AG10803 (cell line): ENCODE measurements at places on chromosomes 5 and 9.

DNA sequence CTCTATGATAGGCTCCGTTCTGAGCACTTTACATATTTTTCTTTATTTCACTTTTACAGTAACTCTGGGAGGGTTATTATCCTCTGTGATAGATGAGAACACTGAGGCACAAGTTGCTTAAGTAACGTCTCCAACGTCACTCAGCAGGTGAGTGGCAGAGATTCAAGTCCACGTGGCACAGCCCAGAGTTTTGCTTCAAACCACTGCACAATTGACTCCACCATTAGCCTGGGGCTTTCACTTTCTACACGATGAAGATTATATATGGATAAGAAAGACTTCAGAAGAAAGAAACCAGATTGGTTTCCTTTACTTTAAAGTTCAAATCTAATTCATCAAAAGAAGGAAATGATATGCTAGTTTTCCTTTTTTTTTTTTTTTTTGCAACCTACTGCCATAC, 245.9 kb downstream of the SYK start:
- DNase-seq: peak; percentile 14

DNA sequence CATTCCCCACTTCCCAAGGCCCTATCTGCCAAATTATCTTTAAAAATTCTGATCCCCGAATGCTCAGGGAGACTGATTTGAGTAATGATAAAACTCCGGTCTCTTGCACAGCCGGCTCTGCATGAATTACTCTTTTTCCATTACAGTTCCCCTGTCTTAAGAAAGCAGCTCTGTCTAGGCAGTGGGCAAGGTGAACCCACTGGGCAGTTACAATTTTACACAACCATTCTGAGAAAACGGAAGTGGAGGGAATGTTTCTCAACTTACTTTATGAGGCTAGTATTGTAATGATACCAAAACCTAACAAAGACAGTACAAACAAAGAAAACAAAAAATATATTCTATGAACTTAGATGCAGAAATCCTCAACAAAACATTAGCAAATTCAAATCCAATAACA, 100.0 kb downstream of the MCTP1 start:
- no peak for DNase-seq

DNA sequence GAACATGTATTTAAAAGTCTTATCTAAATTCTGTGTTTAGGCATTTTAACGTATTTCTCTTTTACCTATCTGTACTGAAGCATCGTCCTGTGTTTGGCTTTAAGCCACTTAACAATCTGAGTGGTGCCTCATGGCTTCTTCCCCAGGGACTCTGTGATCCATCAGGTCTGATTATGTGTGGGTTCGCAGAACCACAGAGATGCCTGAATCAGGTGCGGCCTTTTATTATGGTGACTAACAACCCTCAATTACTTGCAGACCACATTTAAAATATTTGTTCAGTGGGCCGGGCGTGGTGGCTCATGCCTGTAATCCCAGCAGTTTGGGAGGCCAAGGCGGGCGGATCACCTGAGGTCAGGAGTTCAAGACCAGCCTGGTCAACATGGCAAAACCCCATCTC, 39.6 kb upstream of the SAP30L start:
- peak; percentile 8 for DNase-seq

DNA sequence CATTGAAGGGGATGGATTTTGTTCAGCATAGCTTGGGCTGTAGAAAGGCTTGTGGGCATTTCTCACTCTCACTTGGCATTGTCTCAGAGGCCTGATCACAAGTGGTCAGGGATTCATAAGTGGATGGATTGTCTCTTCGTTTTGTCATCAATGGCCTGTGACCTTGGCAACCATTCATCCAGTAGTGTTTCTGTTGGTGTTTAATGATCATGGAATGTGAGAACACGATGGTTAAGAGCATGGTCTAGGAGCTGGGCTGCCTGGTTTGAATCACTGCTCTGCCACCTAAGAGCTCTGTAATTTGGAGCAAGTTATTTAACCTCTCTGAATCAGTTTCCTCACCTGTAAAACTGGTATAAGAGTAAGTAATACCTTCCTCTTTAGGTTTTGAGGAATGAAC, 430.1 kb upstream of the MEF2C start:
- DNase-seq: peak; percentile 82

- no peak for DNase-seq
These were observed 284.5 kb downstream of the ZNF608 start for GRCh38 chr5:124461941-124462340.

GRCh38 chr5:9500625-9501024, 45.2 kb downstream of the SEMA5A start:
- no peak for DNase-seq

DNA sequence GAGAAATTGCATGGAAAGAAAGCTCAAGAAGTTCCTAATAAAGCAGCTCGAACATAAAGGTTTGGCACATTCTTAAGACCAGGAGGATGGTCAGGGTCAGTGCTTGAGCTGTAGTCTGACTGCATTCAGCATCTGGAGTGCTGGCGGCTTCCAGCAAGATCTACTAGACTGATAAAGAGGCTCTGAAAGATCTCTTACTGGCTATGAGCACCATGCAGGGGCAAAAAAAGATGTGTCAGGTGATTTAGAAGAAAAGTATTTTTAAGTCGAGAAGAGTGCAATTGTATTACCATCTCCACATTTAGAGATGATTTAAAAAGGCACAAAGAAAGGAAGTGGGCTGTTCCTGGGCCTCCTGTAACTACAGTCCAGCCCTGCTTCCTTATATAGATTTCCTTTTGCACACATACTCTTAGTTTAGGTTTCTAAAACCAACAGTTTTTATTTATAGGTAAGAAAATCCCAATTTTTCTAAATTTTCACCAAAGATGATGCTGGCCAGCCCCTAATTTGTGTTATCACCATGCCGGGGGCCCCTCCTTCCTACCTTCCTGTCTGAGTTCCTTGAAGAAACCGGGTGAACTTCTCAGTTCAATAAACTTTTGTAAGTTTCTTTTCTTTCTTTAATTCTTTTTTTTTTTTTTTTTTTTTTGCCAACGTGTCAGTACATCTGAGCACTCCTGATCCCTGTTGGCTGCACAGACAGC, 65.9 kb upstream of the PLPP1 start:
- DNase-seq: peak; percentile 79

GRCh38 chr5:79225026-79225425, 10.9 kb upstream of the JMY start:
- peak; percentile 65 for DNase-seq

DNA sequence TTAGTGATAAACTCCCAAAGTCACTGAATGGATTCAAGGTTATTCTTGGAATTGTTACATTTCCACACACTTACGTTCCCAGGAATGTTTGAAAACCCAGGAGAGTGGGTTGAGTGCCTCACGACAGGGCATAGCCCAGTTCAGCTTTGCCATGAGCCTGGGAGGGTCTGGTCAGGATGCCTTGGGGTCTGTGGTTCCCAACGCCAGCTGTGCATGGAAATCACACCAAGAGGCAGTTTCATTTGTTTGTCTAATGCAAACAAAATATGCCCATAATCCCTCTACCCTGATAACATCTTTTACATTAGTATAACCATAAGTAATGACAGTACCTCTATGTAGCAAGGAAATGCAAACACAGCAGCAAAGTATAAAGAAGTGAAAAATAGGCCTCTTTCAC, 25.3 kb upstream of the MSX2 start:
- no peak for DNase-seq

DNA sequence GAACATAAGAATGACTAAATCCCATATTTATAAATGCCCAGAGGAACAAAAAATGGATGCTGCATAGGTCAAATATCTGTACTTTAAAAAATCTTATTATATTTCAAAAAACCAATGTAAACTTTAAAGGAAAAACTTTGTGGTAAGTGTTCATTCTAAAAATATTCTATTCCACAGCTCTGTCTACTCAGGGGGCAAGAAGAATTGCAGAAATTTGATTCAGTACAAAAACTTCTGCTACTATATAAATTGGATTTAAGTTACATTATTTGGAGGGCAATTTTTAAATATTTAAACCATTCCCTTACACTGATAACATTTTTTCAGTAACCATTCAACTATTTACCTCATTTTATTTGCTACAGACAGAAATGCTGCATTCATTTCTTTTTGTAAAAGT, 32.1 kb downstream of the NFIB start:
- no peak for DNase-seq

- no peak for DNase-seq
These were observed 237.3 kb downstream of the ZSWIM6 start for GRCh38 chr5:61569353-61569752.

- no peak for DNase-seq
These were observed 1944.2 kb upstream of the NUDT12 start for GRCh38 chr5:105506692-105507277.

GRCh38 chr9:76552751-76553455, 93.9 kb downstream of the GCNT1 start:
- DNase-seq: no peak

- DNase-seq: no peak
These were observed 4.4 kb upstream of the FGD3 start for GRCh38 chr9:92942688-92943616.
